ENCODE measurements at places on chromosomes 3 and 15.

- no peak for DNase-seq
Observed at GRCh38 chr3:193598202-193598601, 5.2 kb downstream of the OPA1 start.

- DNase-seq: no peak
Observed at GRCh38 chr15:86872782-86873181, 793.1 kb downstream of the AGBL1 start.

- no peak for DNase-seq
Observed at GRCh38 chr3:514192-514591, 317.6 kb downstream of the CHL1 start.

DNA sequence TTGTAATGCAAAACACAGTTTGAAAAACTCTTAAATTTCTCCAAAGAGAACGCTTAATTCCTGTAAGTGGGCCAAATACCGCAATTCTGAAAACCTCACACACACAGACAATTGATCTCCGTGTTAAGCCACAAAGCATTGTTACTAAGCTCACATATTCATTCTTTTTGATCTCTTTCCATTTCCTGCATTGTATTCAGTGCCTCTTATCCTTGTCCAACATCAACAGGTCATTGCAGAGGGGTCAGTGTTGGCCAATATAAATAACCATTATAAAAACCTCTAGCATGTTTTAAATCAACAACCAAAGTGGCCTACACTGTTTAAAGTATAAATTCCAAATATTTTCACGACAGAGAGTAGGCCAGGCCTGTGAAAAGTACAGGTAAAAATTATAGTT, 171.1 kb downstream of the PDZRN3 start:
- DNase-seq: no peak

- no peak for DNase-seq
Observed at GRCh38 chr15:64314456-64314855, 41.5 kb downstream of the CSNK1G1 start.

- no peak for DNase-seq
Observed at GRCh38 chr15:63338170-63338569, 43.5 kb downstream of the CA12 start.

GRCh38 chr3:50416736-50417636, 57.7 kb upstream of the TMEM115 start:
- DNase-seq: no peak

DNA sequence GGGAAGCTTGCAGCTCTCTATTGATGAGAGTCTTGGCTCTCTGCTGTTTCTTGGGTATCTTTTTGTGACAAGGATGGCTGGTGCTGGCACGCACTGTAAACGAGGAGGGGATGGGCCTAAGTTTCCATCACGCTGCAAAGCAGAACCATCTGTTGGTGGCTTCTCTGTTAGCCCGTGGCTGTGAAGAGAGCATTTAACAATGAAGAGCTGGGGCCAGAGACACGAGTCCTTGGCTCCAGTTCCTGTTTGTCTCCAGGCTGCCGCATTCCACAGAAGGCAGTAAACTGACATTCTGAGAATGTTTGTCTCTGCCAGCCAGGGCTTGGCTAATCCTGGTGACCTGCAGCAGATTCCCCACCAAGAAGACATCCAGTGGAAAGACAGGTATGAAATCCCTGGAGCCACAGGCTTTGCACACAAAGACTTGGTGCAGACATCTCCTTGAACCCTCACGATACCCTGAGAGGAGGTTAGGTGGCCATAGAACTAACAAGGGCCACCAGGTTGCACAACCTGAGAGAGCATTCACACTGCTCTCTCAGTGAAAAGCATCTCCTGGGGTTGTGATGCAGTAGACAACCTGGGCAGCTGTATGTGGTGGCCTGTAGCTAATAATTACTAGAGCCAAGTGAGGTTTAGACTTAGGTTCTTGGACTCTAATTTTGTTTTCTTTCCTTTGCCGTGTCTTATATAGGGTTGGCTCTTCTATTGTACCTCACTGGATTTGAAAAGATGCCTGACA, 130.9 kb downstream of the ASB7 start:
- no peak for DNase-seq

- no peak for DNase-seq
Observed at GRCh38 chr15:50330921-50331320, 24.1 kb downstream of the GABPB1 start.

GRCh38 chr3:134992586-134992985, 197.5 kb downstream of the EPHB1 start:
- DNase-seq: no peak

DNA sequence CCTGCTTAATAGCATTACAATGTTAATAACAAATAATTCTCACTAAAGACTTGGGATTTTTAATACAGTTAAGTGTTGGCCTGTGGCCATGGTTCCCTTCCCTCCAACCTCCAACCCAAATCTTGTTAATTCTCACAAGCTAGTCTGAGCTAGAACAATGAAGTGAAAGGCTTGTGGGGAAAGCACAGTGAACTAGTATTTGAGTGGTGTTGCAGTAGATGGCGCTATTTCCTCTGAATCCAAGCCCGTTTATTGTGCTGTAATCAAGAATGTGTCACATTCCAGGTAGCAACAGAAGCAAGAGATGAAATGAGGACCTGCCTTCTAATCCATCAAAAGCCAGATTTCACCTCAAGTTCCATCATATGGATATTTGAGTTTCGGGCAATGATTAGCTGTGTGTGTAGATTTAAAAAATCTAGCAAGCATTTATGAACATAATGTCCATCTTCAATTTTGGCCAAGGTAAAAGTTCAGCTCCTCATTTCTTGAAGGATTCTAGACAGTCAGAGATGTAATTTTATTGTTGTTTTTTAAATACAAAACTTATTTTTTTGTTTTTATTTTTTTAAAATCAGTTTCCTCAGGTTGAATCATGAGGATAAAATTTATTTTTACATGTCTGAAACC, 160.7 kb downstream of the SQOR start:
- no peak for DNase-seq

GRCh38 chr3:98843266-98843959, 58.1 kb downstream of the DCBLD2 start:
- DNase-seq: no peak

DNA sequence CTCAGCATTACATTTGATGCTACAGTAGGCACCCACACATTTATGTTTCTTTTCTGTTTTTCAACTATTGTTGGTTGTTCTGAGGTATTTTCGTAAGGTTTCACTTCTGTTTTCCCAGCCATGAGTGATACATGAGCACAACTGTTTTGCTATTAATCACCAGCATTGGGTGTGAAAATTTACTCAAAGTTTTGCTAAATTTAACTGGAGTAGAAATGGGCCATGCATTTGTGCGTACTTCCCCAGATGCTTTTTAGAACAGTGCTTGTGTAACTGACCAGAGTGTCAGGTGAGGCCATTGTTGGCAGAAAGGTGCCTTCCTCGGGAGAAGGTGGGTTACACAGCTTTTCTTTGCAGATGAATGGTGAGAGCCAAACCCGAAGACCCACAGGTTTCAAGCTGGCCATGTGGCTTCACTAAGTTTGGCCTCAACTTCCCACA, 70.4 kb downstream of the ST6GAL1 start:
- no peak for DNase-seq

All from cortex of kidney (tissue), 1 donor.